ENCODE measurements at places on chromosomes 1 and 21.

DNA sequence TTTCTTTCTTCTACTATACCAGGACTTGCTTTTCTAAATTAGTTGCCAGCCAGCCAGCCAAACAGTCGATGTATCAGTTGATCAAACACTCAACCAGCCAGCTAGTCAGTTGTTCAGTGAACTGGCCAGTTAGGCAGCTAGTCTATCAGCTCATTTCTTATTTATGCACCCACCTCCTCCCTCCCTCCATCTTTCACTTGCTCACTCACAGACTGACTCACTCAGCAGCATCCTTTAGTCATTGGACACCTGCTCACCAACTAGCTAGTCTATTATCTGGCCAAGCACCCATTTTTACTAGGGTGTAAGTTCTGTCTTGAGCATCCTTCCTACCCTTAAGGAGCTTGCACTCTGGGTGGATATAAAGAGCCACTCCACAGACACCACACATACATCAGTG is 5.9 kb upstream of the SPRR4 start:
- no peak for DNase-seq

GRCh38 chr1:66889030-66889429 is 35.6 kb downstream of the DNAI4 start:
- no peak for DNase-seq

GRCh38 chr1:154938604-154939399 is 2.3 kb upstream of the PMVK start:
- no peak for DNase-seq

DNA sequence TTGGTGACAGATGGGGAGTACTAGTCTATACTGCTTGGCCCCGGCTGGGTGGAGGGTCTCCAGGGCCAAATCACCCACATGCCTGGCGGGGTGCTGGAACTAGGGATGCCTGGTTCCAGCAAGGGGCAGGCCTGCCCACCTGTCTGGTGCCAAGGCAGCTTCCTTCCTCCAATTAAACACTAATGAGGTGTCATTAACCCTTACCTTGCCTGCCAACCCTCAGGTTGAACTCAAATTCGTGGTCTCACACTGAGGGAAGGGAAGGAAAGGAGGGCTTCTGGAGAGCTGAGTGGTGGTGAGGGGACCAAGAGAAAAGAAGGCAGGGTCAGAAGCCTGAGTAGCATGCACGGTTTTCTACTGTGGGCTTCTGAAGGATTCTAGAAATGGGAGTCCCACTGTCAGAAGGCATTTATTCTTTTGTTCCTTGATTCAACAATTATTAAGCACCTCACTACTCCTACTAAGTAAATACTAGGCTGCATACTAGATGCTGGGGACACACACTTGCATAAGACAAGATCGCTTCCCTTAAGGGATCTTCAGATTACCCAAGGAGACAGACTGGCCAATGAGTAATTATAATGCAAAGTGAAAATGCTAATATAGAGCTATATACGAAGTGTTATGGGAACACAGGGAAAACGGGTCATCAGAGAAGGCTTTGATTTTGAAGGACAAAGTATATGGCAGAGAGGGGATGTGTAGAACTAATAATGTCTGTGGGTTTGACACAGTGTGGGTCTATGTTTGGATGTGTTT is 5.9 kb upstream of the EFNA3 start:
- DNase-seq = no peak

GRCh38 chr1:245031041-245031440 is 123.7 kb upstream of the KIF26B start:
- DNase-seq = no peak

DNA sequence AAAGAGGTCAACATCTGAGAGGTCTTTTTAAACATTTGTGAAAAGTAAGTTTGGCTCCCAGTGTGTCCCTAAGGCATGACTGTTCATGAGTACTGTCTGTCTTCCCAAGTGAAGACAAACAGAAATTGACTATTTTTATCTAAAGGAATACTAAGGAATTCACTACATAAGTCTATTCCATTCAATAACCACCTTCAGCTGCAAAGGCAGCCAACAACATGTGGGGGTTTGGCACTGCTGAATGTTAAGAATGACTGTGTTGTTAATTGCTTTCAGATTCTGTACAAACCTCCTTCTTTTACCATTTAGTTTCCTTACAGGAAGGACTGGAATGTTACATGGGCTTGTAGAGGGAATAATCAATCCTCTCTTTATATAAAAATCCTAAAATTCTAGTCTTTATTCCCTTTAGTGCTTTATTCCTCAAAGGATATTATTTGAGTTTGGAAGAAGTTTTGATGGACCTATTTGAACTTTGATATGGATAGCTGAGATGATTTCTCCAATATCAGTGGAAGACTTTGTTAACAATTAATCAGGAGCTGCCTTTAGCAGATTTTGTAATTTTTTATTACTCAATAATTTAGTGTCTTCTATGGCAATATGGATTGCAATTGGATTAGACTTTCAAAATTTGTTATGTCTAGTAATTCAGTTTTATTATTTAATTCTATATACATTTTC is 201.7 kb upstream of the CHRM3 start:
- DNase-seq = no peak

DNA sequence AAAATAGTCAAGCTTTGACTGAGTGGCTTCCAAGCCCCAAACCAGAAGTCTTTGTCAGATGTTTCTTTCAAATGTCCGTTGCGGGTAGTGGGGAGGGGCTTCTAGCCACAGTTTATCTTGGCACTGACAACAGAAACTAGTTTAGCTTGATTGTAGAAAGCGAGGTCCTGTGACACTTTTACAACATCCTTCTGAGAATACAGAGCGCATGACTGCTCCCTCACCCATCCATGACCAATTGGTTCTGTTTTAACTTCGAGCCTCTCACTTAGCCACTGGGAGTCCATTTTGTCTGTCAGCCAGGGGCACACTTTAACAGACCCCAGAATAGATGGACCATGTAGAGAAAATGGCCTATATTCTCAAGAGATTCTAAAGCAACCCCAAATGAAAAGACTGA is 199.2 kb upstream of the ST6GALNAC5 start:
- DNase-seq = no peak

- DNase-seq = no peak
These were observed 145.6 kb downstream of the ZZZ3 start for GRCh38 chr1:77536813-77537212.

GRCh38 chr1:71533950-71534349 is 453.1 kb upstream of the ZRANB2 start:
- no peak for DNase-seq

DNA sequence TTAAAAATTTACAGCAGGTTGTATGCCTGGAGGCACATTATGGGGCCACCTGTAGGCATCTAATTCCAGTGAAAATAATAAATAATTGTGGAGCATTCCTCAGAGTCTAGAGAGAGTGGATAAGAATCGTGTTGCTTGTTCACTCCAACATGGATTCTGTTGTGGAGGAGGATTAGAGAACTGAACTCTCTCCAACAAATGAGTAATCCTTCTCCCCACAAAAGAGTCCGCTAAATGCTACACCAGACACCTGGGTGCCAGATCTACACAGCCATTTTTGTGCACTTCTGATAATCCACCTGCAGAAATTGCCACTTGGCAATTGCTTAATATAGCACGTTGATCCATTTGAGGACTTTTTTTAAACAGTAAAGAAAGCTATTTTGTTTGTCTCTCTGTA is 113.7 kb upstream of the DPYD start:
- DNase-seq = peak; percentile 6
